ENCODE measurements at places on chromosomes 11 and 22.

- no peak for DNase-seq
Observed at GRCh38 chr11:45647329-45647728, 18.1 kb downstream of the CHST1 start.

DNA sequence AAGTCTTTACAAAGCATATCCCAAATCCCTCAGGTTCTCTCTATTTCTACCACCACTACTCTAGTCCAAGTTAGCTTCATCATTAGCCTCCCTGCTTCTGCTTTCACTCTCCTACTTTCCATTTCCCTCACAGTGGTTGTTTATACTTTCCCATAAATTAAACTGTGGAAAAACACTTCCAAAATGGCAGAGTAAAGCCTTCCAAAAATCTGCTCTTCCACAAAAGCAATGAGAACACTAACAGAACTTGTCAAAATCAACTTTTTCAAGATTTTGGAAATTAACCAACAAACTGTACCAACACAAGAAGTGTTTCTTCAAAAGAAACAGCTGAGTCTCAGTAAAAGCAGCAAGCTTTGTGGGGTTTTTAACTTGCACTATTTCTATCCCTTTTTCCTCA, 71.8 kb downstream of the TTC28 start:
- no peak for DNase-seq

DNA sequence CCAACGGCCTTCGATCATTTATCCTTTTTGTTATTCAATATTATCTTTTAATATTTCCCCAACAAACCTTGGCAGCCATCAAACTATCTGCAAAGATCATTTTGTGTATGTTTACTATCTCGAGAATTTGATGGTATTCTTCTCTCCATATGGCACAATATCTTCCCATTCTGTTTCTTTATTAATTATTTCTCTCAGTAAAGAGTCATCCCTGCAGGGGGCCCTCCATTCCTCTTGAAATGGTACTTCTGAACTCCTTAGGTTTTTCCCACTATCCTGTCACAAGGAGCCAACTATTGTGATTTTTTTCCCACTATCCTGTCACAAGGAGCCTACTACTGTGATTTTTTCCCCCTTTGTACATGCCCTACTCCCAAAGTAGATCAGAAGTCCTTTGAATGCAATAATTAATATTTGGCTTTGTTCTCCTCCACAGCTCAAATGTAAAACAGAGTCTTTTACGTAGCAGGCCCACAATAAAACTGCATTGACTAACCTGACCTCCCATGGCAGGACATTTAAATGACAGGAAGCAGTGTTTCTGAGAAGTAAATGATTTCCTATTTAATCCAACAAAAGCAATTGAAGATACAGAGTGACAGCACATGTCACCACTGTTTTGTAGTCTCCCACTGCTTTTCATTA, 43.3 kb downstream of the PDGFD start:
- no peak for DNase-seq

DNA sequence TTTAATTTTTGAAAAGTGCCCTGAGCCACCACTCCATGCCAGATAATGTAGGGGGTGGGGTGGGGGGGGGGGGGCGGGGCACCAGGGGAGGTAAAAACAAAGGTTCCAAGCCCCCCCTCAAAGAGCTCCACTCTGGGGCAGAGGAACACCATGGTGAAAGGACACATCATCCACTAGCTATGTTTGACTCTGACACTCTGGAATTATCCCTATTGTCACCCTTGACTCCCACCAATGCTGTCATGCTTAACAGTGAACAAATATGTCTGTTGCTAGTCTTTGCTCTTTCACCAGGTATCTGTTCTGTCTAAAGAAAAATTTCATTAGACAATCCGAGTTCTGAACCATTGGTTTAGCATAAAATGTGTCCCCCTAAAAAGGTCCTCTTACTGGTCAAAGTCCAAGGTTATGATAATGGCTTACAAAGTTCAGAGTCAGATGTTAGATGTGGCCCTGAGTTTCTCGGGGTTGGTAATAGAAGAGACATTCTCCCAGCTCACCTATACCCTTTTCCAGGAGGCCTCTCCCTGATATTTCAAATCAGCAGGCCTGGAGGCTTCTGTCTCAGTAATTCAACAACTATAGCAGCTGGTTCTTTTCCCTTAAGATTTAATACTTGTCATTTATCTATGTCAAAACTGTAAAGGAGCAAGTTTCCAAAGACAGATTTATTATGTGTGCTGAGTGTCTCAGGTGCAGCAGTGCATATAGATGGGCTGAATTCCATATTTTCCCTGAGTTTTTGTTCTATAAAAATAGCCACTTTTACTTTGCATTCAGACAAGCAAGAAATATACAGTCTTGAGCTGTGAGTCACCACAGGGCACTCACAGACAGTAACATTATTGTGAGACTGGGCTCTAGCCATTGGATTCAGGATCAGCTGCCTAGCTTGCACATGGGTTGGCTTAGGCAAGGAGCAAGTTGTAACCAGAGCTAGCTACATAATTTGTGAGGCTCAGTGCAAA, 174.1 kb downstream of the CSNK2A3 start:
- DNase-seq, result no peak

- DNase-seq, result no peak
Observed at GRCh38 chr11:19683141-19683805, 29.4 kb upstream of the NAV2 start.

DNA sequence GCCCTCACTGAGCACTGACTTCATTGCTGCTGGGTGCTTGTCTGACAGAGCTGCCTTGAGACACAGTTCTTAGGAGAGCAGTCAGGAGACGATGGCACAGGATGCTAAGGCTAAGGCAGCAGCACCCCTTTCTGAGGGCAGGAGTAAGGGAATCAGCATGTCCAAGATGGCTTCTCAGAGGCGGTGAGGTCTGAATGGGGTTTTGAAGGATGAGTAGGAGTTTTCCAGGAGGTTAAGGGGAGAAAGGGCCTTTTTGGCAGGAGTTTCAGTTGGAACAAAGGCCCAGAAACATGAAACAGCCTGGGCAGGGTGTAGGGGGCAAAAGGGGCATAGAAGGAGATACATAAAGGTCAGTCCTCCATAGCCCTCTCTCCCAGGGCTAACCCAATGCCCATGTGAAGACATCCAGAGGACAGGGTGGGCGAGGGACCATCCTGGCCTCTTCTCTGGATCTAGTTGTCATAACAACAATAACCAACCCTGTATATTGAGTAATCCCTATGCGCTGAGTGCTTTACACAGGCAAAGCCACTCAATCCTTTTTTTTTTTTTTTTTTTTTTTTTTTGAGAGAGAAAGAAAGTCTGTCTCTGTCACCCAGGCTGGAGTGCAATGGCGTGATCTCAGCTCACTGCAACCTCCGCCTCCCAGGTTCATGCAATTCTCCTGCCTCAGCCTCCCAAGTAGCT, 19.0 kb downstream of the CYTH4 start:
- no peak for DNase-seq

DNA sequence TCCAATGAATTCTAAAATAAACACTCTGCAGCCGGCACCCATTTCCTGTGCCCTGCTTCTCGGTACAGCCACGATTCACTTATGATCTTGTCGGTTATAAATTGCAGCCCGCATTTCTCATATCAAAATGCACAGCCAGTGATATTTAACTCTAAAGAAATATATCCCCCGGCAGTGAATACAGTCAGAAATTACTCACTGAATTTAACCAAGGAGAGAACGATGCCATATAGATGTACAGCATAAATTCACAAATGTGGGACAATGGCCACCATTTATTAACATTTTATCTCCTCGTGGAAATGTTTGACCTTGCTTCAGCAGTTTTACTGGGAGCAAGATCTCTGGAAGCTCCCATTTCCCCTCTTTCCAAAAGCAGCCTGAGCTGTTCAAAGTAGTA, 1517.8 kb downstream of the BRD1 start:
- DNase-seq, result no peak

- peak; percentile 57 for DNase-seq
Observed at GRCh38 chr11:14554959-14555358, 34.8 kb upstream of the PSMA1 start.

GRCh38 chr11:102685754-102686153, 19.8 kb downstream of the MMP27 start:
- no peak for DNase-seq

GRCh38 chr22:50309601-50309991, 2.1 kb upstream of the PLXNB2 start:
- DNase-seq, result no peak

- DNase-seq, result no peak
Observed at GRCh38 chr11:20011307-20011951, 148.8 kb downstream of the DBX1 start.

DNA sequence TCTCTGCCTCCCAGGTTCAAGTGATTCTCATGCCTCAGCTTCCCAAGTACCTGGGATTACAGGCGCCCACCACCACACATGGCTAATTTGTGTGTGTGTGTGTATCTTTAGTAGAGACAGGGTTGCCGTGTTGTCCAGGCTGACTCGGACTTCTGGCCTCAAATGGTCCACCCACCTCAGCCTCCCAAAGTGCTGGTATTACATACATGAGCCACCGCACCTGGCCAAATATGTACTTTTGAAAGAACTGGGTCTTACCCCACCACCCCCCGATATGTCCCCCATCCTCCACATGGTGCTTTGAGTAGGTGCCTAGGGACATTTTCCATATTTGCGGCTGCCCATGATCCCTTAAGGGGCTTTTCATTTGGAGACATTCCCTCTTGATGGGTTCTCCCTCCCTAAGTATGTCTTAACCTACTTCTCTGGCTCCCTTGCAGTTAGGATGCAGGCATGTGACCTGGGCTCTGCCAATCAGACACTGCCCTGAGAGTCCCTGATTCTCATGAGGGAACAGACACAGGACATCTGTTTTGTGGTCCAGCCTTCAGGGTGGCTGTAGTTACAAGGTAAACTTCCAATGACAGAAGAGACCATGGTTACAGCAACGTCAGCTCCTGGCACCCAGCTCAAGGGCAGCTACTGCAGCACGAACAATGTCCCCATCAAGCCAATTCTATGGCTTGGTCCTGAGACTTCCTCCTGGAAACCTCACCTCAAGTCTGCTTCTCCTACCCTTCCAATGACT, 48.4 kb downstream of the CHST1 start:
- DNase-seq, result no peak

DNA sequence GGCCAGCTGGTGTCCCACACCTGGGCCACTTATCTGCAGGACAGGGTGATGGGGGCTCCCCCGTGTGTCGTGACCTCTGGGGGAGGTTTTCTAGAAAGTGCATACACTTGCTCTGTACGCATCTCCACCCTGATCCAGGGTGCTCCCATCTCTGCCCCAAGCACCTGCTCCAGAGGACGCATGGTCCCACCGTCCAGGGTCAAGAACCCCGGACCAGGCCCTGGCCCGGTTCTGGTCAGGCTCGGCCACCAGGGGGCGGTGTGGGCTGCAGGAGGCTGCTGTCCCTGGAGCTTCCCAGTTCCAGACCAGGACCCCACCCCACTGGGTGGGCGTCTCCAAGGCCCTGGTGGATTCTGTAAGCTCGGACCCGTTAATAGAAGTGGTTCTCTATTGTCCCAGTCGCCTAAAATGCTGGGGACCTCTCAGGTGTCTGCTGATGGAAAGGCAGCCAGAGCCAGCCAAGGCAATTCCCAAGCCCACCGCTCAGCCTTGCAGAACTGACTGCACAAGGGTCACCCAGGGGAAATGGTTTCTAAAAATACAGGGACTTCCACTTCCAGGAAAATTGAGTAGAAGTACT, 34.7 kb upstream of the SEPTIN5 start:
- no peak for DNase-seq

GRCh38 chr22:40826984-40827741, 8.0 kb upstream of the SLC25A17 start:
- DNase-seq, result no peak

- no peak for DNase-seq
Observed at GRCh38 chr11:109892321-109892794, 200.8 kb upstream of the ZC3H12C start.

DNA sequence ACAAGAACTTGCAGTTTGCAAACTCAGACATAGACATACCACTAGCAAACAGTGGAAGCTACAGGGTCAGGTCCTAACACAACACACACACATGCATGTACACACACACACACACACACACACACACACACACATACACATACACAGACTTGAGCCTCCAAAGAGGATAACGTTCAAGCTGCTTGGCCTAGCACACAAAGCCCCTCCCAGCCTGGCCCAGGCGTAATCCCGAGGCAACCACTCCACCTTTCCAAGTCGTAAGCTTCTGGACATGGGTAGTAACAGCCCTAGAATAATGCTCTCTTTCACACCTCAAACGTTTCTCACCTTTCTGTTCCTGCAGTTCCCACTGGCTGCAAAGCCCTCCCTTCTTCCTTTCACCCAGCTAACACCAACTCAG, 88.6 kb downstream of the LARGE1 start:
- no peak for DNase-seq

DNA sequence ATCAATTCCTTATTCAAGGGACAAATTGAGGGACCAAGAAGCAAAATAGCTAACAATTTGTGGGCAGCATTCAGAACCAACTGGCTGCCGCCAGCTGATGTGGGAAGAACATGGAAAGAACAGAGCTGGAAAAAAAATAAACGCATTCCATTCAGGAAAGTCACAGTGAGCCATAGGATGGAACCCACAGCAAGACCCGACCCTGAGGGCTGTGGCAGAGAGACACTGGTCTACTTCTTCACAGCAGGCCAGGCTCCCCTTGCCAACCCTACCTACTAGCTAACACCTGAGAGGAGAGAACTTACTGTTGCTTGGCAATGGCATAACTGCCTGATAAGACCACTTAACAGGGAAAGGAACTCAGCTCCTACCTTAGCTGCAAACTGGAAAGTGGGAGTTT, 123.5 kb upstream of the APOA1 start:
- no peak for DNase-seq

DNA sequence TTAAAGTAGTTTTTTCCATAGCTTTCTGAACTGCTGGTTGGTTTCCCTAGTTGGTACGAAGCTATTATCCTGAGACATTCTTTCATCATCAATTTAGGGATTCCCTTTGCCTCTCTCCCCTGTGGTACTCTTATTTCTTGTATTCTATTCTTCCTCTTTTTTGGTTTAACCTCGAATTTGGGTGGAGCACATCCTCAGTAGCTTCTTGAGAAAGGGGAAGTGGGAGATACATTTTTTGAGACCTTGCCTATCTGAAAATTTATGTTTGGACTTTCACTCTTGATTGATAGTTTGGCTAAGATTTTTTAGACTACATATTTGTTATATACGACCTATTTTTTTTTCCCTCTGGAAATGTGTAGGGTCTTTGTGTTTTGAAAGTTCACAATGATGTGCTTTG, 121.7 kb upstream of the ZBED5 start:
- DNase-seq, result no peak

DNA sequence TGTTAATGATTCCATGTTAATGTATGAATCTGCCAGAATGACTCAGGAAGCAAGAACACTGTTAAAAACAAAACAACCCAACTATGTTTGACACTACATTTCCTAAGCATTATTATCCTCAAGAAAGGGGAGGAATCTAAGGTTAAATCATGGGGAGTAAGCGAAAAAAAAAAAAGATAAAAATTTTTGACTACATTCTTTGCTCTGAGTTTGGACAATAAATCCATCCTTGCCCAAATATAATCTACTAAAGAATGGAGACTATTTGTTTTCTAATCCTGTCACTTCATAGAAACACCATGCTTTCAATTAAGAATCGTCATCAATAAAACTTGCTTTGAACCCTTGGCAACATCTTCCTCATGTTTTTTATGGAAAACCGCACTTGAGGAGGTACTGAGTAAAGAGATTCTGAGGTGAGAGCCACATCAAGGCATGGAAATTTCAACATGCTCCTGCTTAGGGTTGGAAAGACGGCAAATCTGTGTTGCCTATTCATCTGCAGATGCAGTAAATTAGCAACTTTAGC, 9.7 kb downstream of the MAML2 start:
- DNase-seq, result no peak

GRCh38 chr11:46560300-46560991, 33.4 kb downstream of the AMBRA1 start:
- no peak for DNase-seq
